NCI-H510A treated with DMSO at 0.1 percent for 48 hours (cell line): ENCODE measurements at places on chromosomes 11 and 22.

- no peak for DNase-seq
These were observed 520.8 kb upstream of the KIRREL3 start for GRCh38 chr11:127521413-127521812.

- DNase-seq, result no peak
These were observed 38.0 kb upstream of the CD82 start for GRCh38 chr11:44527476-44527875.

DNA sequence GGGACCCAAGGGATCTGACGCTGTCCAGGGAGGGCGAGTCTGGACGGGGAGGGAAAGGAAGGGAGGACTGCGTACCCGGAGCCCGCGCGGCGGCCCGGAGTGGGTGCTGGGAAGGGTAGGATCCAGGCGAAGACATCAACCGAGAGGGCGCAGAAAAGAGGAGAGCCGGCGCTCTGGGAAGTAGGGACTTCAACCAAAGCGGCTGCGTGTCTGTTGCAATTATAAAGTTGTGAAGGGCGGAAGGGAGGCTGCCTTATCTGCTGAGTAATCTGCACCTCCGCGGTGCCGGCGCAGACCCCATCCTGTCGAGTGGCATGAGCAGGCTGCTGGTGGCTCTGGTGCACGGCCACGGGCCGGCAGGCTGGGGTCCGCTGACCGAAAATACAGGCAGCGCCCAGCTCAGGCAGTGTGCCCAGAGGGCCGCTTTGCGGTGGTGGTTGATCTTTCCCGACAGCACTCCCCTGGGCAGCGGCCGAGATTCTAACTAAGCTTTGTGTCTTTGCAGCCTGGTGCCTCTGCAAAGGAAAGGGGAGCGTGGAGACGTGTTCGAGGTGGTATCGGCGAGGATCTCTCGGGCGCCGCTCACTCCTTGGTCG is 978 bp downstream of the C11orf87 start:
- DNase-seq, result peak; percentile 40

- no peak for DNase-seq
These were observed 3.3 kb downstream of the VSIG2 start for GRCh38 chr11:124748481-124749343.
